ENCODE measurements at places on chromosomes 3 and 15.
A peak's percentile ranks its signal among the peaks of the same experiment; 100 is the strongest.

DNA sequence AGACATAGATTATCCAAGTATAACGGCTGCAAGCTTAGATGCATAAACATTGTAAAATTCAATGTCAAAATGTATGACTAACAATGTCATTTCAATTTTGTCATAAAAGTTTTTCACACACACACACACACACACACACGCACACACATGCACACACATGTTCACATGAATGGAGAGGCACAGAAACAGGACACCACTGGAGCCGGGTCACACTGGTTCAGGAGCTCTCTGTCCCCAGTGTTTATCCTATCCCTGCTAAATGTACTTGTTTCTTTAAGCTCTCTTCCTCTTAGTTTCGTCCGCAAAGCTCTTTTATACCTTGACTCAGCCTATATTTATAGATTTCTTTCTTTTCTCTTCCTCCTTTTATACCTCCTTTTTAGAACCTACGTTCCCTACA lies 249.9 kb downstream of the CADPS start:
- no peak for DNase-seq

- DNase-seq, result no peak
Observed at GRCh38 chr3:80785875-80786274, 975.6 kb downstream of the GBE1 start.

DNA sequence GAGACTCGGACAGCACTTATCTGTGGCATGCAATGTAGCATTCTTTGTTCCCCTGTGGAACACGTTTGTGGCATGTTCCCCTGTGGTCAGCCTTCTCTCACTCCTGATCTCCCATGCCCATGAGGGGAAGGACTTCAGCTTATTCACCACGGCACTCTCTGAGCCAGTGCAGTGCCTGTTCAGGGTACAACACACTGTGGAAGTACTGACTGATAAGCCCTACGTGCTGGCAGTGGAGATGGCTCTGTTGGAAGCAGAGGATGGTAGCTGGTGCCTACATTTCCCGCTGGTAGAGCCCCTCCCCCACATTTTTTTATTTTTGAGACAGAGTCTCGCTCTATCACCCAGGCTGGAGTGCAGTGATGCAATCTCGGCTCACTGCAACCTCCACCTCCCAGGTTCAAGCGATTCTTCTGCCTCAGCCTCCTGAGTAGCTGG lies 43.5 kb upstream of the ETV5 start:
- peak; percentile 27 for DNase-seq

GRCh38 chr3:68866157-68866556 lies 66.2 kb downstream of the TAFA4 start:
- no peak for DNase-seq

GRCh38 chr15:61038910-61039309 lies 190.2 kb downstream of the RORA start:
- no peak for DNase-seq

DNA sequence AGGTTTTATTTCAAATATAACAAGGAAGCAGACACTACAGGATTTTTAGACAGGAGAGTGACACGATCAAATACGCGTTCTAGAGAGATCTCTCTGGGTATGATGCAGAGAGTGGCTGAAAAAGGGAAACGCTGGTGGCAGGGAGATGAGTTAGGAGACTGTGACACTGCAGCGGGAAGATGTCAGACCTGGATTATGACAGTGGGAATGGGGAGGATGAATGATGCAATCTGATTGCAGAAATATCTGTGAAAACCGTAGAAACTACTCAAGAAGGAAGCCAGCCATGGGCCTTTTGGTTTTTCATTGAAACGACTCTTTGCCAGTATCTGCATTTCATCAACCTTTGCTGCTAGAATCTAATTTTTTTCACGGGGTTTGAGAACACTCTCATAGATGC lies 157.9 kb downstream of the FAM43A start:
- DNase-seq, result peak; percentile 22

- DNase-seq, result no peak
Observed at GRCh38 chr3:71893702-71894479, 108.9 kb upstream of the PROK2 start.

DNA sequence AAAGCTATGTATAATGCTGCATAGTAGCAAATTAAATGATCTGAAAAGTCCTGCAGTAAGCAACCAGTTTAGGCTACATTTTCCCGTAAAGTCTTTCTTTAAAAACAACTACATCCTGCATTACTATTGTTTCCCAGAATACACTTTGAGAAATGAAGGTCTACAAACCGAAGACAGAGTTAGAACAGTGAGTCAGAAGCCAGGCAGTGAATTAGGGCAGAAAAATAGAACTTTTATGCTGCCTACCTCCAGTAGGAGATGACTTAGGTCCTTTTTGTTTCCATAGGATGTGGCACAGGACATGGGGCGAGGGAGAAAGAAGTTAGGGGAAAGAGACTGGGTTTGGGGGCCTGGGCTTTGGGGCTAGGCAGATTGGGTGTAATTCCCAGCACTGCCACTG lies 127.3 kb downstream of the PPM1L start:
- DNase-seq, result no peak

DNA sequence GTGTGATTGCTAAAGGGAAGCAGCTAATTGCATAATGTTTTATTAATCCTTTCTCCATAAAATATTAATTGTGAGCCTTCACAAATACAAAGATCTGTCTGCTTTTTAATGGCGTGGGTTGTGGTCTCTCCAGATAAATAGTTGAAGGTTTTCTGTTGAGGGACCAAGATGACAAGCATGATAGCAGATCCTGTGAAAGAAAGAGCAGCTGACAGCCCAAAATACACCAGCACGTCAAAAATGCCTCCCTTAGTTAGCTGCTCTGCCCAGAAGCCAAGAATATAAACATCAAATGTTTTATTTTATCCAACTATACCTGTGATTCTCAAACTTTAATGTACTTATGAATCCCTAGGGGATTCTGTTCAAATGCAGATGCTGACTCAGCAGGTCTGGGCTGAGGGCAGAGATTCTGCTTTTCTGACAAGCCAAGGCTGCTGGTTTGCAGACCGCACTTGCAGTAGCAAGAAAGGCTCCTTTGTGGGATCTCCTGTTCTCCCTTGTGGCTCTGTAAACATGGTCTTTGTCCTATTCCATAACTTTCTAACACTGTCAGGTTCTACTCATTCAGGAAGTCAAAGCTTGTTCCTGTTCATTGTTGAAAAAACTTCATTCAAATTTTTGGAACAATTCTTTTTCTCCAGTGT lies 119.1 kb upstream of the SLC25A36 start:
- DNase-seq, result no peak

- DNase-seq, result no peak
Observed at GRCh38 chr15:80183306-80183705, 30.5 kb downstream of the FAH start.

- no peak for DNase-seq
Observed at GRCh38 chr3:117814975-117815374, 1105.4 kb downstream of the TUSC7 start.

GRCh38 chr3:60323651-60324050 lies 927.6 kb downstream of the FHIT start:
- DNase-seq, result no peak

- no peak for DNase-seq
Observed at GRCh38 chr3:195080571-195081151, 190.3 kb downstream of the XXYLT1 start.

- no peak for DNase-seq
Observed at GRCh38 chr15:54364961-54365360, 386.7 kb downstream of the UNC13C start.

DNA sequence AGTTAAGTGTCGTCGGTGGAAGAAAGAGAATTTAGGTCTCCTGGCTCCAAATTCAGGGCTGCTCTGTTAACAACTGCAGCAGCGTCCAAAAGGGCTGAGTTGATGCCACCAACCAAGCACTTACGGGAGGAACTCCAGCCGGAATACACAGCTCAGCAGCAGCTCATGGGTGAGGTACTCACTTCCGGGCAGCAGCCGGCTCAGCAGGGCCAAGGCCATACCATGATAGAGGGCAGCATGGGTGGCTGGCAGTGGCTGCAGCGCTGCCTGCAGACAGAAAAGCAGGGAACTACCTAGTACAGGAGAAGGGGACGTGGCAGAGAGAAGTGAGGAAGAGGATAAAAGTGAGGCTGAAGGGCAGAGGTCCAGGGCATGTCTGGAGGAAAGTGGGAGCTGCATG lies 8.0 kb upstream of the LTK start:
- DNase-seq, result no peak

DNA sequence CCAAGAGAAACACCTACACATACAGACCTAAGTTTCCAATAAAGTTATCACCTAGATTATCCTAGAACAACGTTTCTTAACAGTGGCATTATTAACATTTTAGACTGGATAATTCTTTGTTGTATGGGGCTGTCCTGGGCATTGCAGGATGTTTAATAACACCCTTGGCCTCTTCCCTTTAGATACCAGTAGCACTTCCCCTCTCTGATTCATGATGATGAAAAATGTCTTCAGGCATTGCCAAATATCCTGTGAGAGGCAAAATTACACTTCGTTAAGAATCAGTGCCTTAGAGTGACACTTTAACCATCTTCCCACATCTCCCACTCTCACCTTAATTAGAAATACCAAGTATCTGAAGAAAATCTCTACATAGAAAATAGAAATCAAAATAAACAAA lies 352.6 kb downstream of the CGGBP1 start:
- DNase-seq, result no peak

DNA sequence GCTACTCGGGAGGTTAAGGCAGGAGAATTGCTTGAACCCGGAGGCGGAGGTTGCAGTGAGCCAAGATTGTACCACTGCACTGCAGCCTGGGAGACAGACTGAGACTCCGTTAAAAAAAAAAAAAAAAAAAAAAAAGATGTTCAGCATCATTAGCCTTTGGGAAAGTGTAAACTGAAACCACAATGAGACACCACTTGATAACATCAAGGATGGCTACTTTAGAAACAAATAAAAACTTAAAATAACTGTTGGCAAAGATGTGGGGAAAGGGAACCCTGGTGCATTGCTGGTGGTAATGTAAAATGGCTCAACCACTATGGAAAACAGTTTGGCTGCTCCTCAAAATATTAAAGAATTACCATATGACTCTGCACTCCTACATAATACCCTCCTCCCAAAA lies 1.9 kb downstream of the LEO1 start:
- peak; percentile 50 for DNase-seq

DNA sequence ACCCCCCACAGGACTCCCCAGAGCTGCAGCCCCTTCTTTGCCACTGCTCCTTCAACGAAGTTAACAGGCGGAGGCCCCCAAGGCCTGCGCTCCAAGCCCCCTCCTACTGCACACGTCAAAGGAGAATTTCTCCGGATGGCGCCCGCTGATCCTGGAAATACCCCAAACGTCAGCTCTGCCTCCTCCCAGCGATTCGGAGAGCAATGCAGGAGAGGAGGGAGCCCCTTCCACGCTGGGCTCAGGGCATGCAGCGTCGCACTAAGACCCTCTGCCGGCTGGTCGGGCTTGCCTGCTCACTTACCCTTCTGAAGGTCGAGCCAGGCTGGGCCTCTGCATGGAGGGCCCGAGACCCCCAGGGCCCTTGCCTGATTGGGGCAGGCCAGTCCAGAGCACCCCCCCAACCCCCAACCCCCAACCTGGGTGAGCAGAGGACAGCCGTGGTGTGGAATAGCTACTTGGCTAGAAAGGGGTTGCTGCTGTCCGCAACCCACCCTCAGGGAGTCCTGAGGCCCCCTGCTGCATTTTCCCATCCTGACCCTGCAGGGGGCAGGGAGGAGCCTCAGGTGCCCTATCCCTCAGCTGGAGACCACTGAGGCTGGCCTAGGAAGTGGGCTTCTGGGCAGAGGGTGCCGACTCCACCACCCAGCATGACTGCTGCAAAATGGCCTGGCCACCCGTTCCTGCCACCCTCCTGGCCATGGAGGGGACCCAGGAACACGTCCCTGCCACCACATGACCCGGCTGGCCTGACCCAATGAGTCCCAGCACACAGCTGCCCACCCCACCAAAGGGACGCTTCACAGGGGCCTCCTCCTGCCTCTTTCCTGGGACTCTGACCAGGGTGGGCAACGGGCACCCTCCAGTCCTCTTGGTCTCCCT lies 976 bp downstream of the ATP2B2 start:
- no peak for DNase-seq

DNA sequence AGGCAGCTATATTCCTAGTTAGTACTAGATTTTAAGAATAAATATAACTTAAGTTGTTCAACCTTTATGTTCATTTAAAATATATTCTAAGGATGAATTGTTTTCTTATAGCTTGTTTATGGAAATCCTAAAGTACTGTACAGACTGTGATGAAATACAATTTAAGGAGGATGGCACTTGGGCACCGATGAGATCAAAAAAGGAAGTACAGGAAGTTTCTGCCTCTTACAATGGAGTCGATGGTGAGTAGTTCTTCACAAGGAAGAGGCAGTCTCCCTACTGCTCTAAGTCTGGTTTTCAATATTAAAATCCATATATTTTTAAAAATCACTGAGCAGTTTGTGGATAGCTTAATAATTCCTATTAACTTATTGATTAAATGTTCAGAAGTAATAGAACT lies 29.6 kb downstream of the CALML4 start:
- DNase-seq, result no peak

- no peak for DNase-seq
Observed at GRCh38 chr3:171803044-171803443, 7.2 kb downstream of the PLD1 start.

DNA sequence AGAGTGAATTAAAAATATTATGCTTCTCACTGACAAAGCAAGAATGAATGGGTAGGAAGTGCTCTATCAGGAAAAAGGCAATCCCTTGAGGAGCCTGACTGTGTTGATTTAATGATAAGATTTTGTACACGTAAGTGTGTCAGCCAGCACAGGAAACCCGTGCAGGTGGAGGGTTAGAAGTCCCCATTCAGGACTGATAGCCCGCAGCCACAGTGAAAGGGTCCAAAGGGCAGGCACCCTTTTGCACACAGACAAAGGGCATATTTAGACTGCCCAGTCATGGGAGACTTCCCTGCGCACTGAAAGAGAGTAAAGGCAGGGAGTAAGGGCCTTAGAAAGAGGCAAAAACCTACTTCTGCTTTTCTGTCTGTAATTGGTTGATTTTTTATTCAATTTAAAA lies 26.4 kb upstream of the SKIL start:
- no peak for DNase-seq

DNA sequence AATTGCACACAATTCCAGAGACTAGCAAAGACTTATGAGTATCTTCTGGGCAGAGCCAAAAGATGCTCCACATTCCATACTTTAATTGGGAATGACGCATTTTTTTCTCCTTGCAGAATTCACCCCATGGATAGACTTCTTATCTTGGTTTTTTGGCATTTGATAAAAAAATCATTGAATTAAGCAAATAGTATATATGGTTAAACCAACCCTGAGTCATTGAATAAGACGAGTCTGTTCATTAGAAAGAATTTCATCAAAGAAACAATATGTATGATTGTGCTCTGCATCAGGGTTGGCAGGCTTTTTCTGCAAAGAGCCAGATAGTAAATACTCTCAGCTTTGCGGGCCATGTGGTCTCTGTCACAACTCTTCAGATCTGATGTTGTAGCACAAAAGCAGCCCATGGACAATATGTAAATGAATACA lies 9.2 kb upstream of the PDZRN3 start:
- peak; percentile 65 for DNase-seq

DNA sequence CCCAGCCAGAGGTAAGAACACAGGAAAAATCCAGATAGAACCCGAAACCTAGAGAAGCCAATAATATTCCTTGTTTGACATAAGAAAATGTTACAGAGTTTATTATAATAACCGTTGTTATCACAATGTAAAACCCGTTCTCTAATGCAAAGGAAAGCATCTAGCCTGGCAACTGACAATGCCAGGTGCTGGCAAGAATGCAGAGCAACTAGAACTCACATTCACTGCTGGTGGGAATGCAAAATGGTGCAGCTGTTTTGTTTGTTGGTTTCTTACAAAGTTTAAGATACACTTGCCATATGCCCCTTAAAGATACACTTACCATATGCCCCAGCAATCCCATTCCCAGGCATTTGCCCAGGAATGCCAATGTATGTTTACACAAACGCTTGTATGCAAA lies 23.4 kb downstream of the VPS39 start:
- DNase-seq, result no peak

Data from amniotic epithelial cell (primary cell).